ENCODE measurements at places on chromosomes 1 and 21.

- no peak for DNase-seq
Measured at GRCh38 chr21:15514073-15514946, 215.5 kb upstream of the USP25 start.

DNA sequence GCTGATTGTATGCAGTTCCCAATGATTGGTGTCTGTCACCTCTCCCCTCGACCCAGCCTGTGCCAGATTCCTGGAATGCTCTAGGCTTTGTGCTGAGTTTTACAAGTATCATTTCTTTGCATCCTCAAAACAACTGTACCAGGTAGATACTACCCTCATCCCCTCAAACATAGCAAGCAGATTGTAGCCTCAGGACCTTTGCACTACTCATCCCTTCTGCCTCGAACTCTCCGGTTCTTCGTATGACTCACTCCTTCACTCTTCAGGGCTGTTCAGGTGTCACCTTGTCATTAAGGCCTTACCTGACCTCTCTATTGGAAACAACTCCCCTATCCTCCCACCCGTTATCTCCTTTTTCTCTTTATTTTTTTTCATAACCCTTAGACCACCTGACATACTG, 8.0 kb downstream of the KCNC4 start:
- DNase-seq, result no peak

- DNase-seq, result no peak
Measured at GRCh38 chr1:229640455-229640854, 14.4 kb downstream of the URB2 start.

- no peak for DNase-seq
Measured at GRCh38 chr1:18253093-18253492, 145.5 kb downstream of the IGSF21 start.

DNA sequence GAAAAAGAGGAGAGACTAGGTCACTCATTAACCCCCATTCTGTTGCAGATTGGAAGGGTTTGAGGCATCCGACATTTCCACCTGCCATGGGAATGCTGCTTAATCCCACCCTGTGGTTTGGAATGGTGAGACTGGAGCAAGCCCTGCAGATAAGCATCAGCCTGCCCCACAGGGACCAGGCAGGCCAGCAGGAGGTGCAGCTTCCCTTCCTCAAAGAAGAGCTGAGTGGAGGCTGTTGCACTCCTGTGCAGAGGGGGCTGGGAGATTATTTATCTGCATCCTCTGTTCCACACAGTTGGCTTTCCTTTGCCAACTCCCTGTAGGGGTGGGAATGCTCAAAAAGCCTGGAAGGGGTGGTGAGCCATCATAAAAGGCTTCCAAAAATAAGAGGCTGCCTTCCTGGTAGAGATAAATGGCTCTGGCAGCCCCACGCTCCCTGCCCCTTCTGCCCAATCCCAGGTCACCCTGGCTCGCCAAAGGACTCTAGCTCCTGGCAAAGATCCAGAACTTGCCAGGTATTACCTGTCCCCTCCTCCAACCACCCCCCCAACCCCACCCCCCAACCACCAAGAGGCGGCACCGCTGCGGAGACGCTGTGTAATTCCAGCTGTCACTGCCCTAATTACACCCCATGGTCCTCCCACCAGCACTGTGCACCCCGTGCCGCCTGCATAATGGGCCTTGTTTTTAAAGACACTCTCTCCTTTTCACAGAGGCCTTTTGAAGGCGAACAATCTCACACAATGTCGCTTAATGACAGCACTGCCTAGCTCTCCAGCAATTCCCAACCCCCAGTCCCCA, 83.0 kb upstream of the ZC3H12A start:
- DNase-seq, result no peak

DNA sequence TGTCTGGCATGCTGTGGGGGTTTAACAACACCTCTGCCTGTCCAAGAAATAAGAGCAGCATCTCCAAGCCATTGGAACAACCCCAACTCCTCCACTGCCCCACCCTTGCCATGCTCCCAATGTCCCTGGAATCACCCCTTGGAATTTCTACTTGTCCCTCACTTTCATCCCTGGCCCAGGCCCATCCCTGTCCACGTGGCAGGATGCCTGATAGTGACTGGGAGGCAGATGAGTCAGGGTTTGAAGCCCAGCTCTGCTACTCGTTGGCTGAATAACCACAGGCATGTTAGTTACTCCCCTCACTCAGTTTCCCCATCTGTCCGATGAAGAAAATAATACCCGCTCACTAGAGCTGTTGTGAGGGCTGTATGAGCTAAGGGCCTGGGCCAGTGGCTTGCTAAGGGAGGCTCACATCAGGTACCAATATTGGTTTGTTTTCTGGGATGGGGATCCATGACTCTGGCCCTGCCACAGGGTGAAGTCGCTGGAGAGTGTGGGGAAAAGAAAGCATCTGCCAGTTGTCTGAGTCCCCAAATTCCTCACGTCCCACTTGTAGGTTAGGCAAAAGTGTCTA, 99.4 kb upstream of the TLR5 start:
- DNase-seq, result no peak

DNA sequence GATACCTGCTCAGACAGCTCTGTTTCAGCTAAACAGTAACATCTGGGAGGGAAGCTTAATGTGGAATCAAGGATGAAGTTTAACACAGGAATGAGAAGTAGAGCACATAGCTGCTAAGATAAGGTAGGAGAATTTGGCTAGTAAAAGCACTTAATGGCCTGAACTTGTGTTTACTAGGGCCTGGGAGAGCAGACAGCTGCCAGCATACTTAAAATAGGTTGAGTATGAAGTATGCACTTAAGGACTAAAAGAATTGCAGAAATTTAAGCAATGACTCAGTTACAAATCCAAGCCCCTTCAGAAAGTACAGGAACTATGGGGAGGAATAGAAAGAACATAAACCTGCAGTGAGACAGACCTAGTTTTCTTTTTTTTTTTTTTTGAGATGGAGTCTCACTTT, 53.0 kb downstream of the BACH1 start:
- peak; percentile 85 for DNase-seq

DNA sequence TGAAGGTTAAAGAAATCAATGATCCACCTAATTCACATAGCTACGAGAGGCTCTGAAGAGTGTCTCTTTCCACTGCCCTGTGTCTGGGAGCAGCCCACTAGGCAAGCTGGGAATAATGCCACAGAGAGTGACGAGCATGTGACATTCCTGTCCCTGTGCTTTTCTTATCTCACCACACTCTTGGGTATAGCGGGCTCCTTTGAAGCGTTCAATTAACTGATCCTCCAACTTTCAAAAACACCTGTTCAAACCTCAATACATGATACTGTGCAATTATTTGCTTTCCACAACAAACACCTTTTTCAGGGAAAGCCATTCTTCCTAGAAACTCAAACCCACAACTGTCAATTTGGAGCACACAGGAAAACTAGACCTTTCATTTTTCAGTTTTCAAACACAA, 43.4 kb downstream of the PLPP3 start:
- no peak for DNase-seq

DNA sequence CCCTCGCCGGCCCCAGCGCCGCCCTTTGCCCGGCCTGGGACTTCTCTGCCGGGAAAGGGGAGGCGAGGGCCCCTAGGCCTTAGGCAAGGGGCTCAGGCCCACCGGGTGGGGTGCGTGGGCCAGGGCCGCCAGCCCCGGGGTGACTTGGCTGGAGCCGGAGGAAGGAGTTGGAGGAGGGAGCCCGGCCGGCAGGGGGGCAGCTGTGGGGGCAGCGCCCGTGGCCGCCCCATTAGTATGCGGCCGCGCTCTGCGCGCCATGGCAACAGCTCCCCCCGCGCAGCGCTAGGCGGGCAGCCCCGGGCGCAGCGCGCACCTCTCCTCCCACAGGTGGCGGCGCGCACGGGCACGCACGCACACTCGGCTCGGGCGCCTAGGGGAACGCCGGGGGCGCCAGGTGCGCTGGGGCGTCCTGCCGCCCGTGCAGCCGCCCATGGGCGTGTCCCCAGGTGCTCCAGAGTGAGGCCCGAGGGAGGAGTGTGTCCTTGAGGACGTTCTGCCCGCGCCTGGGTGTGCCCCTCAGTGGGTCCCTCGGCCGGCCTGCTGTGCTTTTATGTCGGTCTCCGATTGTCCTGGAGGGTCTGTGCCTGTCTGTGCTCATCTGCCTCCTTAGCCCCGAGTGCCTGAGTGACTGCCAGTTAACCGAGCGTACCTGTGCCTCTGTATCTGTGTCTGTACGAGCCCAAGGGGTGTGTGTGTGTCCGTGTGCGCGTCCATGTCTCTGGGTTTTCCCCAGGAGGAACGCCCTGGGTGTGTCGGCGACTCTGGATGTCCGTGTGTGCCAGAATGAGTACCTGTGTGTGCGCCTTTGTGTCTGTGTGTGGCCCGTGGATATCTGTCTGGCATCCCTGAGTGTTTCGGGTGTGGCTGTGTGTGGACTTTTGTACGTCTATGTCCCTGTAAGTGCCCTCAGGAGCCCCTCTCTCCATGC, 38.2 kb upstream of the WASF2 start:
- peak; percentile 71 for DNase-seq

GRCh38 chr1:107787299-107787698, 177.7 kb downstream of the VAV3 start:
- DNase-seq, result no peak

GRCh38 chr1:213474054-213474453, 423.0 kb downstream of the RPS6KC1 start:
- DNase-seq, result peak; percentile 8

DNA sequence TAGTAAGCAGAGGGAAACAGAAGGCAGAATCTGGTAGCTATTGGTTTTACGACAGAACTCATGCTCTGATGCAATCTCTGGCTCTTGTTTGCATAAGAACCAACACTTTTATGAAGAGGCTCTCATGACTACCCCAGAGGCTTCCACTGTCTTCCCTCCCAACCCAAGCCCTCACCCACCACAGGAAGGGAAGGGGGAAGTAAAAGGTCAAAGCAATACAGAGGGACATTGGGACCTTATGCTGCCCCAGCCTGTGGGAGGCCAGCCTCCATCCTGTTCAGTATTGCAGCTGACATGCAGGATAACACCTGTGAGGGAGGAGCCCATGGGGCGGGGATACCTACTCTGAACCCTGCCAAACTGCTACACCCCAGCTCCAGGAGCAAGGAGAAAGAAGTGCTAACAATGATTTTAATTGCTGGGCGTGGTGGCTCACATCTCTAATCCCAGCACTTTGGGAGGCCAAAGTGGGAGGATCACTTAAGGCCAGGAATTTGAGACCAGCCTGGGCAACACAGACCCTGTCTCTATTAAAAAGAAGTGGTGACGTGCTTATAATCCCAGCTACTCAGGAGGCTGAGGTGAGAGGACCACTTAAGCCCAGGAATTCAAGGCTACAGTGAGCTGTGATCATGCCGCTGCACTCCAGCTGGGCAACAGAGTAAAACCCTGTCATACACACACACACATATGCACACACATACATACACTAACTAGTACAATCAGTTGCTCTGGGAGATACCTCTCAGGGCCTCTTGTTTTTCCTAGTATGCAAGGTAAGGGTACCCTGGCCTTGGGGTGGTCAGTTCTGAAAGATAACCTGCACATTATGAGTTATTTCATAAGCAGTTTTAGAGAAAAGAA, 9.5 kb downstream of the MR1 start:
- DNase-seq, result no peak

GRCh38 chr1:246476771-246477170, 30.3 kb downstream of the SMYD3 start:
- DNase-seq, result no peak

- no peak for DNase-seq
Measured at GRCh38 chr1:228264090-228264829, 56.4 kb downstream of the OBSCN start.

DNA sequence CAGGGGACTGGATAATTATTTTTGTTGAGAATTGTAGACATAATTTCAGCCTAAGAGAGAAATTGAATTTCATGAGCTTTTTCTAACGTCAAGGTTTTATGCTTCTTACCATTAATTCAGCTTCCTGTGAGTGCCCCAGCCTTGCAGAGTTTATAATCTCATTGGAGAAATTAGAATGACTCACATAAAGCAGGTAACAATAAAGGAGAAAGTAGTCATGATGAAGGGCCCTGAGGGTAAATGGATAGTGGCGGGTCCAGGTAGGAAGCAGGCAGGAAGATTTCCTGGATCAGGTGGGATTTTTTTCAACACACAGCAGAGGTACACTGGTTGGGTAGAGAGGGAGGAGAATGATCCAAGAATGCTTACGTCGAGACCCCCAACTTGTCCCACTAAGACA, 311.4 kb downstream of the BARHL2 start:
- no peak for DNase-seq

DNA sequence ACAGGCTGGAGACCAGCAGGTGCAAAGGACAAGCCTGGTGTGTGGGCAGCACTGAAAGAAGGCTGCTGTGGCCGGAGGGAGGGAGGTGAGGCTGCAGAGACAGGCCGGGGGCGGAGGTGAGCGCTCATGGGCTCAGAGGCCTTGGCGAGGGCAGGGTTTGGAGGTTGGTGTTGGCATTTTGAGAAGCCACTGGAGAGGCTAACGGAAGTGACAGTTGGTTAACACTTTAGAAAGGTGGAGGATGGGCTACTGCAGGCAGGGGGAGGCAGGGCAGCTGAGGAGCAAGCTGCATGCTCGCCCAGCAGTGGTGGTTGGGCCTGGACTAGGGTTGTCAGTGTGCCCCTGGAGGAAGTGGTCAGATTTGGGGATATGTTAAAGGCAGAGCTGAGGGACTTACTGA, 37.5 kb downstream of the QSOX1 start:
- DNase-seq, result no peak

DNA sequence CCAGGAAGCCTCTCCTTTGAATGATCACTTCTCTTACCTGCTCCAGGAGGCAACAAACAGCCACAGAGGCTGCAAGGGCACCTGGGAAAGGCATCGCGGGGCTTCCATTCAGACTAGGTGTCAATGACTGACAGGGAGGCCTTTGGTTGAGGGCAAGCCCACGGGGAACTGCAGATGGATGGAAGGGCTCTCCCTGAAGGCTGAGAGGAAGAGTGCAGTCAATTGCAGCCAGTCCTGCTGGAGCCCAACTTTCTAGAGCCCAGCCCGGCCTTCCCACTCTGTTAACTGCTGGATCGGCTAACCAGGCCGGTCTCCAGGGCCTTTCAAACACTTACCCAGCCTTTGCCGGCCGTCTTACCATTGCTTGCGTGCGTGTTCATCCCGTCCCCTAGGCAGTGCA, 89.3 kb downstream of the LACTBL1 start:
- DNase-seq, result no peak

- no peak for DNase-seq
Measured at GRCh38 chr1:90989990-90990389, 31.8 kb downstream of the ZNF644 start.

DNA sequence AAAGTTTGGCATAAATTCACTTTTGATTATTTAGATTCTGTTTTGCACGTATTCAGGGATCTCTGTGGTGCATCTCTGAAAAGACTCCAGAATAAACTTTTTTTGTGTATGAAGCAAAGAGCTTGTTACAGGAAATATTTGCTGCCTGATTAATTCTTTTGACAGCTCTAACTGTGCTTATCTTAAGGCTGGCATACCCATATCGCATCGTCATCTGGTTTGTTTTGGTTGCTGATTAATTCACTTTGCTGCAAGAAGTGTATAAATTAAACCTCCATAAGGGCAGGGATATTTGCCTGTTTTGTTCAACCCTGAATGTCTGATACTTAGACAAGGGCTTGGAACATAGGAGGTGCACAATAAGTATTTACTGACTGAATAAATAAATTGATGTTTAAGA, 17.5 kb upstream of the DUSP10 start:
- DNase-seq, result peak; percentile 64

All from astrocyte of the hippocampus (primary cell).